ENCODE measurements at places on chromosomes 2 and 18.
A peak's percentile ranks its signal among the peaks of the same experiment; 100 is the strongest.

GRCh38 chr2:46387292-46387691 is 90.1 kb downstream of the EPAS1 start:
- DNase-seq: no peak

- no peak for DNase-seq
These were observed 163.6 kb upstream of the TMEM200C start for GRCh38 chr18:6058941-6059340.

GRCh38 chr2:106192752-106193689 is 1.1 kb downstream of the UXS1 start:
- peak; percentile 44 for DNase-seq

GRCh38 chr2:20443276-20443920 is 3.5 kb upstream of the RHOB start:
- no peak for DNase-seq

- no peak for DNase-seq
These were observed 38.0 kb upstream of the SNED1 start for GRCh38 chr2:240960309-240960970.

- DNase-seq: no peak
These were observed 96.0 kb downstream of the HNMT start for GRCh38 chr2:138060301-138060635.

DNA sequence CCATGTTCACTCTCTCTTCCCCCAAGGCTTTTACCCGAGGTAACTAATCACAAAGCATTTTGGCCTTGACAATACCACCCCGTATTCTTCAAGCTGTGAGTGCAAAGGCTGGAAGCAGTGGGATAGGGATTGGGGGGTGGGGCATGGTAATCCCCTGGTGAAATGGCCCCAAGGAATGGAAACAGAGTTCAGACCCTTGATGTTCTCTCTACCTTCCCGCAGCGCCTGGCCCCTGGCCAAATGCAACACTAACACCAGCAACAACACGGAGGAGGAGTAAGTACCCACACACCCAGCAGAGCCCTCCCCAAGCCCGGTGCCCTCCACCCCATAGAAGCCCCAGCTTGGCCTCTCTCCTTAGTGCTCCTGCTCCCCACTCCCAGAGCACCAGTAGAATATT is 36.9 kb downstream of the CNGA3 start:
- DNase-seq: no peak

GRCh38 chr18:12014521-12015415 is 33.5 kb downstream of the IMPA2 start:
- no peak for DNase-seq

All from endothelial cell (in vitro differentiated cells).